ENCODE measurements at places on chromosomes 13 and 19.

DNA sequence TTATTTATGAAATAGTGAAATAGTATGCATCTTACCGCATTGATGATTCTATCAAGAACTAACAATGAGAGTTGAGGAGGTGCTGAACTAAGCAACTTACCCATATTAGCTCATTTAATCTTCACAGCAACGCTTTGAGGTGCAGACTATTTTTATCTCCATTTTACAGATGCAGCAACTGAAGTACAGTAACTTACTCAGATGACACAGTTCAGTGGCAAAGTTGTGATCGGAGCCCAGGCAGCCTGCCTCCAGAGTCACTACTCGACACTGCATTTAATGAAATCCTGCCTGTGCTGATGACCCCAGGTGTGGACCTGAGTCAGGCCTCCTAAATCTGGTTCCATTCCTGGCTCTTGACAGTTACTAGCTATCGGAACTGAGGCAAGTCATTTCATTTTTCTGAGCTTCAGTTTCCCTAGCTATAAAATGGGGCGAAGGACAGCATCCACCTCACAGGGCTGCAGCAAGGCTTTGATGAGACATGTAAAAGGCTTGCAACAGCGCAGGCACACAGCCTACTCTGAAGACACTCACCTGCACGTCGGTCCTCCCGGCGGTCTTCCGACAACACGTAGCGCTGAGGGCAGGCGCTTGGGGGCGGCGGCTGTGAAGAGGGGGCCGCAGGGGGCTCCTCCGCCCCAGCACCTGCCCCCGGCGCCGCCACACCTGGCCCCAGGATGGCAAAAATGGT lies 1.5 kb downstream of the MYPOP start:
- peak; percentile 68 for DNase-seq

GRCh38 chr19:13995878-13996765 lies 10.0 kb downstream of the RFX1 start:
- DNase-seq, result no peak

DNA sequence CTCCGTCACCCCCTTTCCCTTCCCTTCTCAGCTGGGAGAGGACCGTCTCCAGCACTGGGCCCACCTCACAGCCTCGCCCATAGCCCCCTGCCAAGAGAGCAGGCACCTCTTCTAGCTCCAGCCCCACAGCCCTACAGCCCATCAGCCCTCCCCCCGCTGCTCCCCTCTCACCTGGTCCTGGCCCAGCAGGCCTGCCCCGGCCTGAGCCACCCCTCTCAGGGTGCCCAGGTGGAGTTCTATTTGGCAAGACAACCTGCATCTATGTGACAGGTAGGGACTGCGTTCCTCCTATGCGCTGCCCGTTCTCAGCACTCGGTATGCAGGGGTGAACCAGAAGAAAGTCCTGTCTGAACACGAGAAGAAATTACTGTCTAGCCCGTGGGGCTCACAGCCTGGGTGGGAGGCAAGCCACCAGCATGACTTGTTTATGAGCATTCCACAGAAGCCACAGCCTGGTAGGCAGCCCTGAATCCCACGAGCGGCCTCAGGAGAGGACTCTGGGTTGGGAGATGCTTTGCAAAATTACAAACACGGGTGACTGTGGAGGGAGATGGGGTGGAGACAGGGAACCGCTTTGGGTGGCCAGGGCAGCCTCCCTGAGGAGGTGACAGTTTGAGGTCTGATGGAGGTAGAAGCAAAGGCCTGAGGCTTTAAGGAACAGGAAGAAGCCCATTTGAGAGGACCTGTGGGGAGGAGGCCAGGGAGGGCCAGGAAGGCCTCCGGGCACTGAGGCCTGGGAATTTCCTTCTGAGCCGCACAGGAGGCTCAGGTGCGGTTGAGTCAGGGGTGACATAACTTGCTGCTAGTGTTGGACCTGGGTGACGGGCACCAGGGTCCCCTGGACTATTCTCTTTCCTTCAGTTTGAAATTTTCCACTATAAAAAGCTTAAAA lies 1.2 kb upstream of the PLEKHF1 start:
- DNase-seq, result no peak

DNA sequence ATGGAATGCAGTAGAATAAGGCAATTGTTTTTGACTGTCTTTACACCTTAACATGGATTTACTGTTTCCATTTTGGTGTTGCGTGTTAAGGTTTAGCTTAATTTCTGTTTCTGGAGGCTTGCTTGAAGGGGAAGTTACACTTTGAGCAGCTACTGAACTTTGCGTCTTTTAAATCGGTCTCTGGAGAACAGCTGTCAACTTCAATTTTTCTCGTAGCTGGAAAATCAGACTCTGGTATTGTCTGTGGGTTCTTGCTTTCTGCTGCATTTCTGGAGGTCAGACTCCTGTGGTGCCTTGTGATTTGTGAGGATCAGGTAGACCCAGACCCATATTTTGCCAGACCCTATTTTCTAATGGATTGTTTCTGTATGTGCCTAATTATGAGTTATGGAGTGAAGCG lies 146.7 kb downstream of the ATP8A2 start:
- DNase-seq, result no peak

- peak; percentile 92 for DNase-seq
Measured at GRCh38 chr19:2865334-2866100, 1.6 kb upstream of the ZNF556 start.

DNA sequence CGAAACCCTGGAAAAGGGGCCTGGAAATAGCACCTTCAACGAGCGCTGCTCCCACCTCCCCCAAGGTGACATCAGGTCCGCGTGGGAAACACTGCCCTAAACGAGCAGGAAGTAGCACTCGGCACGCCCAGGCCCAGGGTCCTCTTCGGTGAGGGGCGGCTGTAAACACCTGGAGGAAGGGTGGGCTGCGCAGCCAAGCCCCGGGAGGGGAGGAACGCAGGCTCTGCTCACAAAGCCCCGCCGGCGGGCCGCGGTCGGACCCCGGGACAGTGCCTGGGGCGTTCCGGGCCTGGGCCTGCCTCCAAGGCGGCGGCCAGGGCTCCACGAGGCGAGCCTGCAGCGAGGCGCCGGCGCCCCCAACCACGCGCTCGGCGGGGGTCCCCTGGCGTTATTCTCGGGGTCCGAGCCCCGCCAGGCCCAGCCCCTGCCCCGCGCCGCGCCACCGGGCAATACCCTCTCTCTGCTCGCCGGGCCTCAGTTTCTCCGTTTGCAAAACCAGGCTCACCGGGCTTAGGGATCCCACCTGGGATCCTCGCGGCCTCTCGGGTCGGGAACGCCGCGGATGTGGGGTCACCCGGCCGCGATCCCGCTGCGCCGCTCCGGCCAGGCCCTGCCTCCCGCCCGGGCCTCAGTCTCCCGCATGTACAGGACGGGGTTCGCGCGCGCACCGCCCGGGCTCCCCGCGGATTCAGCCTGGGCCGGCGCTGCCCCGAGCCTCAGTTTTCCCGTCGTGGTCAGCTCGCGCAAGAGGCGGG lies 630 bp downstream of the RNF126 start:
- peak; percentile 83 for DNase-seq

DNA sequence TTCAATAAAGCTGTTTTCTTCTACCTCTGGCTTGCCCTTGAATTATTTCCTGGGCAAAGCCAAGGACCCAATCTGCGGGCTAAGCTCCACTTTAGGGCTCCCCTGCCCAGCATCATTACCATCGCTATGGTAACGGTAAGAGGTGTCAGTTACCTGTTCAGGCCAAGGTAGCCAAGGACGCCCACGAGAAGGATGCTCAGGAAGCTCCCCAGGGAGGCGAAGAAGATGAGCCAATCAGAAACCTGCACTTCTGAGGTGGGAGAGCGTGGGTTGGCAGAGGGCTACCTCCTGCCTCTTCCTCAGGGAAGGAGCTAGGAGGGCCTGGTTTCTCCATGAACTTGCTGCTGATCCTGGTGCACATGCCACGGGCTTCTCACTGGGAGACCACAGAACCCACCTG lies 24.7 kb downstream of the IL12RB1 start:
- DNase-seq, result no peak

- DNase-seq, result peak; percentile 44
Measured at GRCh38 chr13:101942038-101942437, 459.8 kb downstream of the FGF14 start.

DNA sequence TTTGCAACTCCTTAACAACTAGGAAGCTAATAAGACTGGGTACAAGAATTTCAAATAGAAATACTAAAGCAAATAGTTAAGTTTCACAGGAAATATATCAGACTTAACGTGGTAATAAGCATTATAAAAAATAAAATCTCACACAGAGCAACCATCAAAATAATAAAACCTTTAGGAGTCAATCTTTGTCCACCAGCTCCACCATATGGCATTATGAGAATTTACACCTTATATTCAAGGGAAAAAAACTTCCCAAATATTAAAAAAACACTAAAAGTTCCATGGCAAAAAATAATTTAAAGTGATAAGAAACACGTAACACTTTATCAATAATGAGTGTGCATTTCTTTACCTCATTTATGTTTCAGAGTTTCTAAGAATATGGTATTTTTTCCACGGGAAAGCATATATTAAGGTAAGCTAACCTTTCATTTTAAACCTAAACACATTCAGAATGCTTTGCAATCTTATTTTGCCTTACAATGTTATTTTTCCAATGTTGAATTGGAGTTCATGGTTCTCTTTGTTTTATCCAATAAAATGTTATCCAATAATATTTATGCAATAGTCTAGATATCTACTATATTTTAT lies 423.2 kb upstream of the SGCG start:
- DNase-seq, result peak; percentile 15

GRCh38 chr13:40589285-40590109 lies 76.9 kb downstream of the FOXO1 start:
- DNase-seq, result peak; percentile 75

DNA sequence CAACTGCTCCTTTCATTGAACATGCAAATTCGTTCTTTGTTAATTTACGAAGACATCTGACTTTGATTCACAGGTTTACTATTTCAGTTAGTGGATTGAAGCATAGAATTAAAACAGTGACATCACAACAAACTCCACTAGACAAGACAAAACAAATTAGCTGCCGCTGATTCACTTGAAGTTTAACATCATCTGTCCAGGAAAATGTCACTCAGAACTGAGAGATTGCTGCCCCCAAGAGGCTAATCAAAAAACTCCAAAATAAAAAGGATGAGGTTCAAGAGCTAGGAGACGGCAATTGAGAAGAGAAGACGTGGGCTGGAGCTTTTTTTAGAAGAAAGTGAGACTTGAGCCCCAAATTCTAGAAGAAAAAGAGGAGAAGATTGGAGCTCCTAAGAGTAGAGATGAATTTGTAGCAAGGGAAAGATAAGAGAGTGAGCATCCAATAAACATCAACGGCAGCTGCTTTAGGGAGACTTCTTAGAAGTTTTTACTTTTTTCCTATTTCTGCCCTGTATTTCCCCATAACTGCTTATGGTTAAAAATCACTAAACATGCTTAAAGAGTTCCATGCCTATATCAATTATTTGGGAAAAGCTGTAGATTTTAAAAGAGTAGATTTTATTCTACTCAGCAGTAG lies 40.8 kb upstream of the TPP2 start:
- peak; percentile 72 for DNase-seq

GRCh38 chr19:4732680-4733114 lies 9.1 kb upstream of the DPP9 start:
- DNase-seq, result peak; percentile 82

DNA sequence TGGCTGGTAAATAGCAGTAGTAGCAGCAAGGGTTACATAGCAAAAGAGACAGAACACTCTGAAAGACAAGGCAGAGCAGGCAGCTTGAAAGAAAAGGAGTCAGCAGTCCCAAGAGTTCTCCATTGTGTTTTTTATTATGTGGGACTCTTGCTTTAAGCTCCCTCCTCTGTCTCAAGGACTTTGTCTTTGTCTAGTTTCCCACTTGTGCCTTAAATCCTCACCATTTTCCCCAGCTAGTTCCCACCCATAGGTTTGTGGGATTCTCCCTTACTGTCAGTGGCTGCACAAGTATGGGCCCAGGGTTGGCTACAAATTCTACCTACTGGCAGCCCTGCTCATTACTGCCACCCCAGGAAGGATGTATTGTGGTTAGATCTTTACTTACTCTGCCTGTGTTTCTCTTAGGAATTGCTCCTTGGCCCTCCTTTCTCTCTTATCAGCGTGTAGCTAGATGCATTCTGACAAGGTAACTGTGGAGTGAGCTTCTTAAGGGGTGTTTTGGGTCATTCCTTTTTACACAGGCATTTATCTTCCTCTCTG lies 413.4 kb upstream of the PCDH9 start:
- no peak for DNase-seq

- no peak for DNase-seq
Measured at GRCh38 chr13:97021241-97021640, 27.0 kb upstream of the OXGR1 start.

DNA sequence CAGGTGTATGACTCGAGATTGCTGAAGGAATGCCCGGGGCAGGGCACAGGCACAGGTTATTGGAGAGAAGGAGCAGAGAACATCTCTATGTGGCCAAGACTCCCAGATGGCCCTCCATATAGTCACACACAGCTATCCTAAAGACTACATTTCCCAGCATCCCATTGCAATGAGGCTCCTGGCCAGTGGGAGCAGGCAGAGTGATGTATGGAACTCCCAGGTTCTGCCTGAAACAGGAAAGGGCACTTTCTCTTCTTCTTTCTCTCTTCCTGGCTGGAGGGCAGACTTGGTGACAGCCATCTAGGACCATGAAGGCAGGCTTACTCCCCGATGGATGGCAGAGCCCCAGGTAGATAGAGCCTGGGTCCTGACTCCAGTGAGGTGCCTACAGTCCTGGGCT lies 13.5 kb downstream of the PPP1R13L start:
- DNase-seq, result peak; percentile 44

DNA sequence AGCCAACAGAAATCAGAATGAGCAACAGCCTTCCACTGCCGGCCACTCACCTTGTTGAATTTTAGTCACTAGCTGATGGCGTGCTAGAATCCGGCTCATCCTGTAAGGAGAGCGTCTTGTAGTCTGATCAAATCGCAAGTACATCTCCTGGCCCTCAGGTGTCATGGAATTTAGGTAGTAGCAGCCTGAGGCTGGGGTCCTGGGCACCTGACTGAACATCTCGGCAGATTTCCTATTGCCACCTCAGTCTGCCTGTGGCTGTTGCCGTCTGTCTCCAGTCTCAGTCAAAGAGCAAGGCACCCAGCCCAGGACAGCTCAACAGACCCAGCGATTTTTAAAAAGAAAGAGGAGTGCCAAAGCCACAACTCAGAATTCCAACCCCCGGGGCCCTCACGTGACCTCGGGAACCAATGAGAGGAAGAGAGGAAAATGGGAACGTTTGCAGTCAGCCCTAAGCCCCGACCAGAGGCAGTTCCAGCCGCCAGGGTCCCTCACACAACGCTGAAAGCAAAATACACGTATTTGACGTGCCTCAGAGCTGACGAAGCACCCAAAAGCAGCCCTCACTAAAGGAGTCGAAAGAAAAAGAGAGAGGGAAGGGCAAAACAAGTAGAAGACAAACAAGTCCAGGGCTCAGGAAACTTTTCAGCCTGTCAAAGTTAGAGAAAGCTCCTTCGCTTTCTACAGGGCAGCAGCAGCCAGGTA lies at the start of gene STARD13:
Gene STARD13 (minus strand): TSS at position 336 of the 705 bp plus-strand sequence. CDS start 117 bp downstream, at position 219.
- DNase-seq, result peak; percentile 52
